Inflammatory macrophage (primary cell): ENCODE measurements at places on chromosomes 3 and 15.

GRCh38 chr3:169886671-169887070 lies 16.9 kb upstream of the LRRC31 start:
- DNase-seq: no peak

DNA sequence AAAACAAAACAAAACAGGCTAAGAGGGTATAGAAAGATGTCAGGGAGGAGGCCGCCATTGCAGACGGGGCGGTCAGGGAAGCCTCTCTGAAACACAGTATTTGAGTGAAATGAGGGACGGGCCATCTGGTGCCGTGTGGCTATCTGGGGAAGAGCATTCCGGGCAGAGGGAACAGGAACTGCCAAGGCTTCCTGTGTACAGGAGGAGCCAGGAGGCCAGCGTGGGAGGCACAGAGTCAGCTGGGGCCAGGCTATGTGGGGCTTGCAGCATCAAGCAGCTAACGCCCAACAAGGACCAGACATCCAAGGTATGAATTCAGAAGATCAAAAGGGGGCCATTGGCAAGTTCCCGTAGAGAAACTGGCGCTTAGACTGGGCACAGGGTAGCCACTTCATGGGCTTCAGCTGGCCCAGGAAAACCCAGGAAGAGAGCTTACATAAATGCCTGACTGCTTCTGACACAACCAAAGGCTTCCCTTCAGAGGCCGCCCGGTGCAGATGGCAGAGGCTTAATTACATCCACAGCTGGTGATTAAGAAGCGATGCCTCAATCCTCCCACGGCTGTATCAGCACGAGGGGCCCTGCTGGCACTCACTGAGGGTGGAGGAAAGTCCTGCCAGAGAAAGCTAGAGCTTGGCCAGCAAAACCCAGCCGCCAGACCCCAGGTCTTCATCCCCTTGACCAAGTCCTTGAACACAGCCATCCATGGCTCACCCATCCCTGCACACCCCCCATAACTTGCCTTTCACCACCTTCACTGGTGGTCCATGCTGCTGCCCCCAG lies 144.9 kb downstream of the MEGF11 start:
- DNase-seq: peak; percentile 58

DNA sequence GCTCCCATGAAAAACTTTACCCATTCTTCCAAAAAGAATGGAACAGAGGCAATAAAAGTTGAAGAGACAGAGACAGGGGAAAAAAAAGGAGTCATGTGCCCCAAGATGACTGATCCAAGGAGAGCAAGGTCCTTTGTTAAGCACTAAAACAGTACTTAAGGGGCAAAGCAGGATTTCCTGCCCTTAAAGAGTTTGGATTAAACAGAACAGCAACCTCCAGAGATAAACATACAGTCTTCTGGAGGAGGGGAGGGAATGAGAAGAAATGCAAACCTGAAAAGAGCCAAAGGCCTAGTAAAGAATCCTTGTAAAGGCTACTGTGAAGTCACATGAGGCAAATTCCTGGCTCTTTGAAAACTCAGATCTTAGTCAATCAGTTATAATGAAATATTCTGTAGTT lies 38.2 kb downstream of the SHQ1 start:
- no peak for DNase-seq

DNA sequence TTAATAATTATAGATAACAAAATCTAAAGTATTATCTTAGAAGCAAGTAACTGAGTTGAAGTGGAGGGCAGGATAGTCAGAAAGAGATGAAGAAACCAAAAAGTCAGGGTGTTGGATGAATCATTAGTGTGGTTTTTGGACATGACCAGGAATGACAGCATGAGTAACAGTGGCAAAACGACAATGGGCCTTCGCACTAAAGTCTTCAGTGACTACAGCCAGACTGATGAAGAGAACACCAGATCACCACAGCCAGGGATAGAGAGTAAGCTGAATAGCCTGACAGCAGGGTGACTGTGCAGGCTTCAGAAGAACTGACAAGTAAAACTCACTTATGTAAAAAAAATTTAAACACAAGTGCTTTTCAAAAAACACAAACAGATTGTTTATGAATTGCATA lies 96.0 kb upstream of the MELTF start:
- DNase-seq: no peak

DNA sequence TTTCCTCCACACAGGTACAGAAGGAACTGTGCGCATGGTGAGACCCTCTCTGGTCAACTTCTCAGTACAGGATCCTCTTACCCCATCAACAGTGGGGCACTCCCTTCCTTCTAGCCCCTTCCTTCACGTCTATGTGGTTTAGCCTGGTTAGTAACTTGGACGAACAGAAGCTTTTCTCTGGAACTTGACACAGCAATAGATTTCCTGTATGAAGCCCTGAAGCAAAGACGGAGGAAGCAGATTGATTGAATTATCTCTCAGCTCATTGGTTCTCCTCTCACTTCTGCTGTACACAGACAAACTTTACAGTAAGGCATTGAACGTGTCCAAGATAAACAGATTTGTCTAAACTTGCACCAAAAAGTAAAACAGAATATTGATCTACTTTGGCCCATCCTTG lies at the start of gene CD200R1:
CD200R1 (minus strand) TSS at position 210 of the 400 bp plus-strand sequence. CDS start 246 bp downstream, outside the sequence.
- DNase-seq: peak; percentile 34

DNA sequence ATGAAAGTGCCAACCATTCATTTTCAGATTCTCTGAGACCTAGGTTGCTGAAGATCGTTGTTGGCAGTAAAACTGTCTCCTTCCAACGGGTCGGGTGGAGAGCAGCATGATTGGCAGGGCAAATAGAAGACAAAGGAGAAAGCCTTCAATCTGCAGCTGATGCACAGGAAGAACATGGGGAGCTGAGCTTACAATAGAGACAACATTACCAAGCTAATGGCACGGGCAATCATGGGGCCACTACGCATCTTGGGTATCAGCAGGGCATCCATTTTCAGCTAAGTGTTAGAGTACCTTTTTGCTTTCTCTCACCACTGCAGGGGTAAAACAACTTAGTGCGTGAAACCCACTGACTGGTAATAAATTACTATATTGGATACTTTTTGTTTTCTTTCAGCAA lies 114.8 kb downstream of the WDR72 start:
- DNase-seq: no peak

- peak; percentile 89 for DNase-seq
These were observed 10.2 kb downstream of the EDEM1 start for GRCh38 chr3:5197470-5198312.

- no peak for DNase-seq
These were observed 930.2 kb upstream of the ALCAM start for GRCh38 chr3:104436506-104436905.

GRCh38 chr3:38556640-38557358 lies 60.7 kb downstream of the EXOG start:
- DNase-seq: no peak
